ENCODE measurements at places on chromosomes 16 and 17.

- DNase-seq = no peak
These were observed 43.9 kb downstream of the CREBBP start for GRCh38 chr16:3836641-3837040.

GRCh38 chr16:22235839-22236745 lies 30.0 kb downstream of the EEF2K start:
- peak; percentile 31 for DNase-seq

- DNase-seq = no peak
These were observed 10.5 kb downstream of the CCR7 start for GRCh38 chr17:40554646-40555295.

GRCh38 chr17:61384354-61384691 lies 15.3 kb upstream of the TBX2 start:
- no peak for DNase-seq

DNA sequence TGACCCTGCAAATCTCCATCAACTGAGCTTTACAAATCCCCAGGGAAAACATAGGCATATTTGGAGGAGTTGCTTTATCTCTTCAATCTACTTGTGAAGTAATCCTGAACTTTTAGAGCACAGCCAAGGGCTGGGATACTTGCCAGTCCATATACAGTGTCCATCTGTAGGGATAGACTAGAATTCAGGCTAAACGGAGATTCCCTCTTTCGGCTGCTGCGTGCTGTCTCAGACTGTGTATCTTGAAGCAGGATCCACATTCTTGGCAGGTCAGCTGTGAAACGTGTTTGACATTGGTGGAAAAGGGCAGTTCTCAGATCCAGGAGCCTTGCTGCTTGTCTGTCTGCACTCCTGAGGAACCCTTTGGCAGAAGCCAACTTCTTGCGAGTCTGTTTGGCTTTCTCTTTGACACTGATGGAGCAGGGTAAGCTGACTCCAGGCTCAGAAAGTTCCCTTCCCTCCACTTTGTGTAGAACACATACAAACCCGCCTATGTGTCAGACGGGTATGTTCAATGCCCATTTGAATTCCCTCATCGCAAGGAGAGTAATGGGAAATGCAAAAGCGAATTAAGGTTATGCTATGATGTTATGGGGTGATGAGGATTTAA lies 221.8 kb downstream of the MAP2K4 start:
- DNase-seq = no peak

- DNase-seq = no peak
These were observed at the start of gene FBXO39 for GRCh38 chr17:6775871-6776405. FBXO39 (plus strand) TSS chr17:6776215; CDS start chr17:6779869, 3,654 bp downstream.

- peak; percentile 89 for DNase-seq
These were observed at the start of gene AMDHD2 for GRCh38 chr16:2520097-2520783. AMDHD2 (plus strand) TSS chr16:2520371; CDS start chr16:2520459, 88 bp downstream.

All from AG10803 (cell line).